ENCODE measurements at places on chromosomes 5 and 9. TPM values are rescaled to one million over a fixed set of nuclear protein-coding genes. Genes with fewer than 3 reads are reported as not detected.

DNA sequence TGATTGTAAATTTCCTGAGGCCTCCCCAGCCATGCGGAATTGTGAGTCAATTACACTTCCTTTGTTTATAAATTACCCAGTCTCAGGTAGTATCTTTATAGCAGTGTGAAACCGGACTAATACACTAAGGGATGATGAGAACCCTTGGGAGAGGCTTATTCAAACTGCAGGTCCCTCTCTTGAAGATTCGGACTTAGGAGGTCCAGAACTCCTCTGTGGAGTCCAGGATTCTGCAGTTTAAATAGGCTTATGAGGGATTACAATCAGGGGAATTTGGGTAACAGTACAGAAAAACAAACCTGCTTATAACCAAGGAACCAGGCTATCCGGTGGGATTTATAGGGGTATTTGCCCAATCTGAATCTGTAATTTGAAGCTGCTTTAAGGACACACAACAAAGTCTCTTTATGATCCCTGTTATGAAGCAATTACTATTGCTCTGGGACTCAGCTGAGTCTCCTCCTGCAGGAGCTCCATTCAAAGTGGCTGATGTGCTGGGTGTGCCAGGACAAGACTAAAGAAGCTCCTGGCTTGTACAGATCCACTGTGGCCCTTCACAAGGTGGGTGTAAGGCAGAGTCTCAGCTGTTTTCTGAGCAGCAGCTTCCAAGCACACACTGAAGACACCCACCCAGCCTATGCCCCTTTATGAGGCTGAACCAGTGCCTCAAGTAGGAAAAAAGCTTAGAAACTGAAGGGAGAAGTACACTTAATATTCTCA is 41.8 kb upstream of the LHFPL2 start:
- no peak for DNase-seq

- no peak for DNase-seq
Observed at GRCh38 chr9:88734527-88734926, 199.5 kb downstream of the NXNL2 start.

DNA sequence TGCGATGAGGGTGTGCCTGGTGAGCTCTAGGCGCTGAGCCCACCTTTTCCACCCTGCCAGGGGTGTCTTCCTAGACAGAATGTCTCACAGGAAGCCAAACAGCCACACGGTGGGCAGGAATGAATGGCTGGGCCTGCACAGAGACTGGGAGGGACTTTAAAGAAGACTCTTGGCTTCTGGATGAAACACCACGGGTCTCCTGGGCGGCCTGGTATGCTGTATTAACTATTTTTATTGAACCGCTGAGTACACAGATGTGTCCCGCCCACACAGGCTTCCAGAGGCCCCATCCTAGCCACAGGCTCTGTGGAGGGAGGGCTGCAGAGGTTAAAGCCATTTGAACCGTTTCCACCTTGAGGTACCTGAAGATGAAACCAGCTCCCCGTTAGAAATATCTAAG is 115.2 kb upstream of the CXCL14 start:
- no peak for DNase-seq

DNA sequence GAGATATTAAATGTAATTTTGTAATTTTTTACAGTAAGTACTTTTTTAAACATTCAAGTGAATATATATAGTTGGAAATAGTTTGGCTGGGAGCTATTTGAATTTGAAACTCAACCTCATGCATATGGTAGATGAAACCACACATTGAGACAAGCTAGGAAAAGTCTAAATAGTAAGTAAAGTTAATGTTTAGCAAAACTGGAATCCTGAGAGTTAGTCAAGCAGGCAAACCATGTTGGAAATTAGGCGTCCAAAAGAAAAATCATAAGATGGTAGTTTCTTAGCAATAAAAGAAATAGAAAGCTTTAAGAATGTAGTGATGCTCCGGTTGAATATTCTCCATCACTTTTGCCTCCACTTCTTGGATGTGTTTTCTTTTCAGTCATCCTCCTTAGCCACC is 657.1 kb upstream of the CDH10 start:
- DNase-seq, result no peak

- no peak for DNase-seq
Observed at GRCh38 chr9:32251539-32251938, 132.9 kb upstream of the ACO1 start.

GRCh38 chr9:111463048-111463447 is 21.1 kb downstream of the ECPAS start:
- no peak for DNase-seq

Gene EIF4EBP3
- 6.0 TPM for total RNA-seq

DNA sequence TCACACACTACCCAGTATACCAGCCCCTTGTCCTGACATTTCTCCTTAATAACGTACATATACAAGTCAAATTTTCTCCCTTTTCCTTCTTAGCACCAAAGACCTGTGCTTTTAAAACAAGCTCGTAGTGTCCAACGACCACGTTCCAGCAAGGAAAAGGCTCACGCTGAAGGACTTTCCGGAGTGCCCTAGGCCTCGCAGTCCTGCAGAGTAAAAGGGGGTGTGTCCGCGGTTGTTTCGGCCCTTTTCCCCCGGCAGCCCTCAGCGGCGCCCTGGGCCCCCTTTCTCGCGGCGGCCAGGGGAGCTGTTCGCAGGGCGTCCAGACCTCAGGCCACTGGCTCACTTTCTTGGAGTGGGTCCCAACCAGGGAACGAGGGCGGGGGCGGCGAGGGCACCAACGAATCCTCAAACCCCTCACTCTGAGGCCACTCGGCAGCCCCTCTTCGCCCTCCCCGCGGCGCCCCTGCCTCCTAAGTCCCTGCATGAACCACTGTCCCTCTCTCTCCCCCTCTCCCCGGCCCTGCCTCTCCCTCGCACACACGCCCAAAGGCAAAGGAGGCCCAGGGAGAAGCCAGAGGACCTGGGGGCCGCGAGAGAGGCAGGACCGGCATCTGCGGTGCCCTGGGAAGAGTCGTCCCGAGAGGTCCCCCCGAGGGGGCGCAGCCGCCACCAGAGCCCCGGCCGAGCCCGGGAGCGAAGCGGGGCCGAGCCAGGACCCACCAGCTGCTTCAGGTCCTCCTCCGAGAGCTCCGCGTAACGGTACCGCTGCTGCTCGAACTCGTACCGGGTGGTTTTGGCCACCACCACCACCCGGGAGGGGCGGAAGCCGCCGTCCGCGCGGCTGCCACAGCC is 720 bp downstream of the NADK2 start:
- no peak for DNase-seq

DNA sequence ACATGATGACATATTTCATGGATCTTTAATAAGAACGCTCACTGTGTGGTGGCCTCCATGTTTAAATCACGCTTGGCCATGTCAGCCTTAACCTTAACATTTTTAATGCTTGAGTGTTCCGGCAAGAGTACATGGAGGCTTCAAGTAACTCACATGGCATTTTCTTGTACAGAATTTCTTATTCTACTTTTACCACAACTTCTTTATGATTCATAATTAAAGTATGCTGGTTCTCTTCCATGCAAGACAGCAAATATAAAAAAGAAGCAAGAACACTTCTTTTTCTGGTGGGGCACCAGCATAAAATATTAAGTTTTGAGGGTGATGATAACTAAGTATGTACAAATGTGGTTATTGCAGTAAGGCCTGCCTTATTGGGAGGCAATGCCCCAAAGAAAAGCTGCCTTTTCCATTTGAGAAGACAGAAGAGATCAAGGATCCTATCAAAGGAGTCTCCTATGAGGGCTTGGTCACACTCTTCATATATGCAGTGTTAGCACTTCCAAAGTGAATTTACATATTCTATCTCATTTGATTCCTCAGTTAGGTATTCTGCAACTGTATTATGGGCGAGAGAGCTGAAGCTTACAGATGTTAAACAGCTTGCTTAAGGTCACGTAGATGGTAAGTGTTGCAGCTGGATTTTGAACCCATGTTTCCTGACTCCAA is 382.7 kb upstream of the MEF2C start:
- no peak for DNase-seq

DNA sequence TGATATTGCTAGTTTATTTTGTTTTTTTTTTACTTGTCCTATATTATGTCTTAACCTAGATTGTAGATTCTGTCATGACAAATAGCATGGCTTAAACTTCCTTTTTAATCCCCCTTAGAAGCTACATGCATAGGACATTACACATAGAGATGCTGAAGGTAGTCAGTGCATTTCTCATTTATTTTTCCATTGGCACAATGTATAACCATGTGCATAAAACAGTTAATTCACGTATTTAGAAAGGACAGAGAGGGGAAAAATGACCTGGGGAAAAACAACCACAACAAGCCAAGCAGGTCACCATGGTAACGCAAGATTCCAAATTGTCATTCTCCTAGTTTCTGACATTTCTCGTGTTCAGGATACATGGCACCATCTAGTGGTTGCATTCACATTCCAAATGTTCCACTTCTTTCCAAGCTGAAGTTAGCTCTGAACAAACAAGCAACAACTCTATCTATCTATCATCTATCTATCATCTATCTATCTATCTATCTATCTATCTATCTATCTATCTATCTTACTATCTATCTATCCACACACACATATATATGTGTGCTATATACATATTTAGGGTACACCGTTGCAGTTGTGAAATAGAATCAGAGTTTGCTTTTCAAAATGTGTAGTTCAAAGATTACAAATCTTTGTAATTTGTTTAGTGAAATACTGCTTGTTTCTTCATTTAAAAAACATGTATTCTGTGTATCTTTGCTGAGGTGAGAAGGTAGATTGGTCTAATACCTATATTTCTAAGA is 487.2 kb upstream of the ST8SIA4 start:
- no peak for DNase-seq

DNA sequence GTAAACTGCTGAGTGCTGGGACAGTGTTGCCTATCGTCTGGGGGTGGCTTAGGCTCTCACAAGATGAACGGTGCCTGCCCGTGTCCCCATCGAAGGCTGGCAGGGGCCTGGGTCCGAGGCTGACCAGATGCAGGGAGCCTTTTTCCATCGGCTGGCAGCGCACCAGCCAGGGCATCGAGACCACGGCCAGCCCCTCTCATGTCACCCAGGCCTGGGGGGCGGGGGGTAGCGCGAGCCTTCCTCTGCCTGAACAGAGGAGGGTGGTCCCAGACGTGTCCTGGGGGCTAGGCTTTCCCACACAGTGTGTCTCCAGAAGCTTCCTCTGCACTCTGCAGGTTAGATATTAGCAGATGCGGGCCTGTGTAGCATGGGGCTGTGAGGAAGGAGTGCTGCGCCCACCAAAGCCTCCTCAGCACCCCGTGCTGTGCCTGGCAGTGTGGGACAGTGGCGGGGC is 17.3 kb downstream of the FGD3 start:
- DNase-seq, result no peak

Gene FAT2
- total RNA-seq, result 0.14 TPM

- no peak for DNase-seq
Observed at GRCh38 chr9:129365196-129365595, 187.1 kb upstream of the IER5L start.

Gene PCDHGC5
- total RNA-seq, result 5.7 TPM

DNA sequence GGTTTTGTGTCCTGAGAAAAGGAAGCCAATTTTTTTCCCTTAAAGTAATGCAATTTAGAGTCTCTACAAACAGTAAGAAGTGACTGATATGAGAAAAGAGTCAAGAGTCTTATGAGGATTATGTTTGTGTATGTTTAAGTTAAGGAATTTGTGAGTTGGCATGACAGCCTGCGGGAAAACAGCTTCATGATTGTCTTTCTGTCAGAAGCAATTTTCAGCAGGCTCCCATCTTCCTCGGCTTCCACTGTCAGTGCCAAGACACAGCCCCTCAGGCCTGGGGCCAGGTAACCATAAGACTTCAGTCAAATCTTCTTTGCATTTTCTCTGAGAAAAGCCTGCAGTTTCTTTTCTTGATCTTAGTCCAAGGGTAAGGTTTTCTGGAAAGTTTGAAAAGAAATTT is 17.0 kb upstream of the SELENOP start:
- DNase-seq, result no peak

DNA sequence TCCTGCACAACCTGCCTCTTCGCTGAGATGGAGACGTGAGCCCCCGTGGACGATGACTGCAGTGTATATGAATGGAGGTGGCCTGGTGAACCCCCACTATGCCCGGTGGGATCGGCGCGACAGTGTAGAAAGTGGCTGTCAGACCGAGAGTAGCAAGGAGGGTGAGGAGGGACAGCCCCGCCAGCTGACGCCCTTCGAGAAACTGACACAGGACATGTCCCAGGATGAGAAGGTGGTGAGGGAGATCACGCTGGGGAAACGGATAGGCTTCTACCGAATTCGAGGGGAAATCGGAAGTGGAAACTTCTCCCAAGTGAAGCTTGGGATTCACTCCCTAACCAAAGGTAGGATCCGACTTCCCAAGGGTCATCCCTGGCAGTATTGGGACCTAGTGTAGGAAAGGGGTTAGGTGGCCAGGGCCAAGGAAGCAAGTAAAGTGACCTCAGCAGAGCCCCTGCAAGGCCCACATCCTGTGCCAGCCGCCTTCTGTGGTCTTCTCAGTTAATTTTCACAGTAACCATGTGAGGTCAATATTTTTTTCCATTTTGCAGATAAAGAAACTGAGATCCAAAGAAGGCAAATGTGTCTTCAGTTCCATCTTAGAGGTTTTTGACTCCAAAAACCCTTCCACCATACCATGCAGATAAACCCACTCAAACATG is 53.8 kb downstream of the NIM1K start:
- no peak for DNase-seq

DNA sequence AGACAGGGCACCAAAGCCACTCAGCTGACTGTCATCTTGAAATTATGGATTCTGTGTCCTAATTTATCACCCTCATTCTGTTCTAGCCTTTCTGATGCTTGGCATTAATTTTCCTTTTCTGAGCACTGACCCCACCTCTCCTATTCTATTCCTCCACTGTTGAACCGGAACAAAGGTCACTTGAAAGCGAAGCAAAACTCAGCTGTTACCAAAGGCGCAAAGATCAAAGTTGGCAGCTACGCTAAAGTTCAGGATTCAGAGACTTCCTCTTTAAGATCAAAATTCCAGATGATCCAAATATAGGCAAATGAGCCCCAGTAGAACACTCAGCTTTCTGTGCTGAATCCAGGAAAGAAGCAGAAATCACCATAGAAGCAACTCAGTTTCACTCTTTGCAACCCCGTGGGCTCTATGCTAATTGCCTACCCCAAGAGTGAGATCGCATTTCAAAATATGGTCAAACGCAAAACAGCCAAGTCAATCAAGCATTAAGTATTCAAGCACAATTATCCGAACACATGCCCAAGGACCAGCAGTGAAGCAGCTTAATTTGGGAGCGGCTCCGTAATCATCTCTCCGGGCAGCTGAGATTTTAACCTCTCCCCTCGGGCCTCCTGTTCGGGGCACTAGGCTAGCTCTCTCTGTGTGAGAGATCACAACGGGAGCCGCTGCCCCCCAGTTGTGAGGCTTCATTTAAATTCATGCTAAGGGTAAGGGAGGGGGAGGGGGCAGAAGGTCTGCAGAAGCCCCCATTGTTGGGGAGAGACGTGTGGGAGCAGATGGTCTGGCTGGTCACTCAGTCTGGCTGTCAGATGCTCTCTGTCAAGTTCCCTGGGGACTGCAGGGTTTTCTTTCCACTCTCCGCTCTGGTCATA is 288.6 kb downstream of the ELAVL2 start:
- no peak for DNase-seq

- DNase-seq, result no peak
Observed at GRCh38 chr5:111774525-111774924, 17.5 kb upstream of the NREP start.

GRCh38 chr9:136342181-136343120 is 15.1 kb downstream of the GPSM1 start:
- DNase-seq, result no peak
